ENCODE measurements at places on chromosomes 12 and 14.
A peak's percentile ranks its signal among the peaks of the same experiment; 100 is the strongest.

DNA sequence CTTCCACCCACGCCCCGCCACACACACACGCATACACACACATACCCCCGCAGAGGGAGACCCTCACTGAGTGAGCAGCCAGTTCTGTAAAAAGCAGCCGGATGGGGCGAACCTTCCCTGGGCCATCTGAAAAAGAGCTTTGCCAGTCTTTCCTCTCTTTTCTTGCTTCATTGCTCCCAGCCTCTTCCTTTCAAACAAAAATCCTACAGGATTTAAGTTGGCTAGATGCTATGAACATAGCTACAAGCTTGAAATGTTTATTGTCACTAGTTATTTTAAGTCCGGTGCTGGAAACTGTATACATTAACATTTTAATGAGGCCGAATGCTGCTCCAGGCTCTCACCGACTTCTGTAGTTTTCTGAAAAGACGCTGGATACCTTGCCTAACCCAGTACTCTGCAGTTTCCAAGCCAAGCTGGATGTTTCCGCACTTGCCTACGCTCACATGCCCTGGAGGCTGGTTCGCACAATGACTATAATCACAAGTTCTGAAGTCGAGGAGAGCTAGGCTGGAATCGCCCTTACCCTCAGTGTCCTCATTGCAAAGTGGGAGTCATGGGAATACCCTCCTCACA lies 39.2 kb downstream of the LTBP2 start:
- DNase-seq: no peak

DNA sequence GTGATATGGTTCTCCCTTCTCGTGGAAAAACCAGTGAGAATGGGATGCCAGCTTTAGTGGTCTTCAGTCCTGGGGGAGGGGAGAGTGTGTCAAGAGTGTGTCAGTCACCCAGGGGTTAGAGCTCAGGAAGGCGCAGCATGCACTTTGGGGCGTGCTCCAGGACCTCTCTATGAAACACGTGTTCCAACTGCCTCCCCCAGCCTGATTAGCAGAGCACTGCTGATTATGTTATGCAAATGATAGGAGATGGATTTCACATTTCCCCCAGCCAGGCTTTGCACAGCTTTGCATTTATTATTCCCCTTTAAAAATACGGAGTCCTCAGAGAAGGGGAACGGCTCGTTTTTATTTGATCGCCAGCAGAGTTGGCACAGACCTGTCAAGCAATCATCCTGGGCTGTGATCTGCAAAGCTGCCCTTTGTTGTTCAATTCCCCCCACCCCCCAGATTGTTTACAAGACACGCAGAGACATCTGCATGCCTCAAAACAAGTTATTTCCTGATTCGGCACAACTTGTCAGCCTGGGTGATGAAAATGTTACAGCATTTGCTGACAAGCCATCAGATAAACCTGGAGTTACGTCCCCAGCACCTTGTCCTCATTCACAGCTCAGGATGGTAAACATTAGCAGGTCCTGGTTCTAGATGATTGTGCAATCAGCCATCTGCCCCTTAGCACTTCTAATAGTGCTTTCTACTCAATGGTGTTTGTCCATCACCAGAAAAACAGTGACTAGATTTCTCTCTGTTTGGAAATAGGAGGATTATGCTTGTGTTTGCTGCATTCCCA lies 196.5 kb downstream of the NOVA1 start:
- DNase-seq: no peak

- no peak for DNase-seq
Observed at GRCh38 chr12:19142499-19142898, 13.0 kb downstream of the PLEKHA5 start.

- no peak for DNase-seq
Observed at GRCh38 chr14:72559669-72560255, 334.1 kb downstream of the DPF3 start.

DNA sequence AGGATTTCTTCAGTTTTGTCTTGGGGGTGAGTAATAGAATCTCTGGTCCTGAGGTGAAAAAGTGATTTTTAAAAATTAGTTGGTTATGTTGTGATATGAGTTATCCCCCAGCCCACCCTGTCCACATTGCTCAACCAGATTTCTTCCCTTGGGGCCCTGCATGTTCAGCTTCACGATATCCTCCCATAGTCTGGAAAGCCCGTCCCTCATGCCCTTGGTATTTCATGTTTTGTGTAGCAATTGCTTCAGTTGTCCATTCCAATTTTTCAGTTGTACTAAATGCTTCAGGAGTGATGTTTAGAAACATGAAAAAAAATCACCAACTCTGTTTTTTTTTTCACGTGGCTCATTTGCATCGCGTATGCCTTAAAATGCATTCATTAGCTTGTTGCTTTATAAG lies 17.5 kb upstream of the BICD1 start:
- DNase-seq: no peak

- no peak for DNase-seq
Observed at GRCh38 chr12:78171061-78171460, 340.4 kb downstream of the NAV3 start.

DNA sequence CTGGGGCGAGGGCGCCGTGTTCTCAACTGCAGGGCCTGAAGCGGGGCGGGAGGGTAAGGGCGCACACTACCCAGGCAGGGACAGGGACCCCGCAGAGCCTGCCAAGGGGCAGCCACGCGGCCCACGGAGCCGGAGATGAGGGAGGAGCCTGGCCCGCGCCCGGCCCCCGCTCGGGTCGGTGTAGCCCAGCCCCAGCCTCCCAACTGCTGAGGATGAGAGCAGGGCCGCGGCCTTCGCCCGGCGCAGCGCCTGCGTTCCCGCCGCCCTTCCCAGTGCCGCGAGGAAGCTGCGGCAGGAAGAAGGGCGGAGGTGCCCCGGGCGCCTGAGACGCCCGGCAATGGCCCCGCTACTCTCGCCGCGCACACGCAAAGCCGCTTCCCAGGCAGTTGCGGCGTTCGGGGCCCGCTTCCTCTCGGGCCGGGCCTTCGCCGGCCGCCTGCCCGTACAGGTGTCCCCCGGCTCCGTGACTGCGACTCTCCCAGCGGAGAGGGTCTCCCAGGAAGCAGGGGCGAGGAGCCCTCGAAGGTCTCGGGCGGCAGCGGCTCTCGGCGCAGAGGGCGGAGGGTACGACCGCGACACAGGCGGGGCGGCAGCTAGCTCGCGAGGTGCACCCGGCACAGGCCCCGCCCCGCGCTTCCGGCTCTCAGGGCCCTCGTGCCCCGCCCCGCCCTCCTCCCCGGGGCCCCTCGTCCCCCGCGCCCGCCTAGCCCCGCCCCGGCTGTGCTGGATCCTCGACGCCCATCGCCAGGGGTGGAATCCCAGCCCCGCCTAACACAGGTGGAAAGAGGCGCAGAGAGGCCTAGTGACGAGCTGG lies 24.8 kb upstream of the YY1 start:
- DNase-seq: peak; percentile 79

- no peak for DNase-seq
Observed at GRCh38 chr14:58535044-58535443, 102.7 kb upstream of the DACT1 start.

GRCh38 chr12:48678551-48679185 lies 3.4 kb downstream of the KANSL2 start:
- DNase-seq: no peak

GRCh38 chr14:88225721-88226120 lies 97.3 kb downstream of the KCNK10 start:
- DNase-seq: no peak
